ENCODE measurements at places on chromosomes 6 and 20.
A peak's percentile ranks its signal among the peaks of the same experiment; 100 is the strongest.

- DNase-seq: no peak
These were observed 9.9 kb downstream of the GRIK2 start for GRCh38 chr6:101403216-101403945.

- no peak for DNase-seq
These were observed 23.8 kb downstream of the MYB start for GRCh38 chr6:135204951-135205350.

DNA sequence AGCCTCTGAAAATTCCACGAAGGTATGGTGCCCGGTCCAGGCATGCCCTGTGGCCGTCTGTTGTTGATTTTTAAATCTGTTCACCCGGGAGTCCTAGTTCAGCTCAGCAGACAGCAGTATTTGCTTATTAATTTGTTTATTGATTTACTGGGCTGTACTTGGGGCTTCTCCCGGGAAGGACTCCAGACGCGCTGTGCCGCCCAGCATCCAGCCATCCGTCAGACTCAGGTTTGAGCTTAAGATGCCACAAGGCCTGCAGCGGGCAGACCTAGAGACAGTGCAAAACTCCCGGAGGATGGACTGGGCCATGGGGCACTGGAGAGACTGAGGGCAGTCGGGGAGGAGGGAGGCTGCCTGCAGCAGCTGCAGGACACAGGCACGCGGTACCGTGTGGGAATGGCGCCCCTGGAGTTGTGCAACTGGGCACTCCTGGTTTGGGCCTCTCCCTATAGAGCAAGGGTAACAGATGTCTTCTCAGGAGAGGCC, 17.3 kb upstream of the CCDC167 start:
- DNase-seq: no peak

- no peak for DNase-seq
These were observed 37.6 kb upstream of the LYRM2 start for GRCh38 chr6:89675949-89676748.

GRCh38 chr20:32455171-32455900, 97.2 kb downstream of the ASXL1 start:
- no peak for DNase-seq

DNA sequence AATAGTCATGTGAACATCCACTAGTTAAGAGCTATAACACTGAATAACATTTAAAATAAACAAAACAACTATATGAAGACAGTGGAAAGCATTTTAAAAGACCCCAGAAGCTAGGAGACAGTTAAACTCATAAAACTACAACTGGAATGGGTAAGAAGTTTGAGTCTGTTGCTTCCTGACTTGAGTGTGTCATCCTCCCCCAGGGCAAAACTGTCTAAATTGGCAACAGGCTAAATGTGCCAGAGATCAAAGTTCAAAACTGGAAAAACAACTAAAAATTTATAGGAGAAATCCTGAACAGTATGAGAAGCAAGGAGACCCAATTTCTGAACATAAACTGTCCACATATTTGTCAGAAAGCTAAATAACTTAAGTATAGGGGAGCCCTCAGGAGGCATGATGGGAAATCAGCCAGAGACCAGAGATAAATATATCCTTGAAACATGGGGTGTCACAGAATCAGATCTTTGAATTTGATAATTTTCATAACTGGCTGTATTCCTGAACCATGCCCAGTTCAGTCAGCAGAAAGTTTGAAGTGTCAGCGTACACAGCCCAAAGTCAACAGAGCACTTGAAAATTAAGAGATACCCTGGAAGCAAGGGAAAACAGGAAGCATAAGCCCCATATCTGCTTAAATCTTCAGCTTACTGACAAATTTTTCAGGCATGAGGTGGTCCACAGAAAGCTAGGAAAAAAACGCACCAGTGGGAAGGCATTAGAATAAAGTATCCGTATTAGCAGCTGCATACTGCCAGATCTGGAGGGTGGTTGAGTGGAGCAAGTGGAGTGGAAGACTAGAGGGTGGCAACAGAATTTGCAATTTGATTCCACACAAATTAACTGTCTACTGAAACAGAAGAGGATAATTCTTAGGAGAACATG, 516.1 kb upstream of the MAN1A1 start:
- DNase-seq: no peak

GRCh38 chr20:17811628-17811965, 111.8 kb downstream of the BANF2 start:
- no peak for DNase-seq

GRCh38 chr6:64217721-64218620, 582.4 kb downstream of the PHF3 start:
- DNase-seq: no peak

GRCh38 chr6:158662607-158662953, 12.7 kb downstream of the SYTL3 start:
- no peak for DNase-seq

GRCh38 chr6:154261688-154262397, 94.8 kb downstream of the IPCEF1 start:
- no peak for DNase-seq

- no peak for DNase-seq
These were observed 1.3 kb downstream of the SEC63 start for GRCh38 chr6:107956586-107957307.

- DNase-seq: peak; percentile 84
These were observed at the start of gene DUSP22 for GRCh38 chr6:291697-292505. DUSP22 (plus strand) TSS chr6:292487; CDS start chr6:292540, 53 bp downstream.

DNA sequence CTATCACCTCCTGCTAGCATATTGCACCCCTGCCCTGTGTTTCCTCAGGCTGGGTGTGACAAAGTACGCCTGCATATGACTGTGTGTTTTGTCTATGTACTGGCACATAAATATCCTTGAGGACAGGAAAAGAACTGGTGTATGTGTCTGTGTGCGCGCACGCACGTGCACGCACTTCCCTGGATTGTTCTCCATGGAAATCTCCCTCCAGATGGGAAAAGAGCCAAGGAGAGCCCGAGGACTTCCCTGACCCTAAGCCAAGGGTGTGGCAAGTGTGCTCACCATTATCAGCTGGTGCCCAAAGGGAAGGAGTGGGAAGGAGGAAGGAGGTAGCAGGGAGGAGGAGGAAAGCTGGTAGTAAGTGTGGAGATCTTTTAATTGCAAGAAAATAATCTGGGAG, 117.6 kb downstream of the HIVEP2 start:
- DNase-seq: no peak

GRCh38 chr6:30172681-30173080, 9.3 kb downstream of the TRIM15 start:
- no peak for DNase-seq

DNA sequence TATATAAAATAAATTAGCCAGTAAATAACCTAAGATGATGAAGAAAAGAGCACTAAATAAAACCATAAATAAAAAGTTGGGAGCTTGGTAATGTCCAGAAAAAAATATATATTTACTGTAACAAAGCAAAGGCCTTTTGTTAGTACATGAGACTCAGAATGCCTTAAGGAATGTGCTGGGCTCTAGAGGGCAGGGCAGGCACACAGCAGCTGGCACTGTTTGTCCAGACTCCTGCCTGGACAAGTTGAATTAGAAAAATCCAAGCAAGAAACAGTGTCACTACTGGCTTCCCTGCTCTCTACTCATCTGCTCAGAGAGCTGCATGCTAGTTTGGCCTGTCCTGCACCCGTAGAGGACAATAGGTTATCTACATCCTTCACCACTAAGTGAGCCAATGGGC, 8.8 kb downstream of the DEFB129 start:
- no peak for DNase-seq

- DNase-seq: no peak
These were observed 136.3 kb downstream of the PREX1 start for GRCh38 chr20:48691523-48691922.

DNA sequence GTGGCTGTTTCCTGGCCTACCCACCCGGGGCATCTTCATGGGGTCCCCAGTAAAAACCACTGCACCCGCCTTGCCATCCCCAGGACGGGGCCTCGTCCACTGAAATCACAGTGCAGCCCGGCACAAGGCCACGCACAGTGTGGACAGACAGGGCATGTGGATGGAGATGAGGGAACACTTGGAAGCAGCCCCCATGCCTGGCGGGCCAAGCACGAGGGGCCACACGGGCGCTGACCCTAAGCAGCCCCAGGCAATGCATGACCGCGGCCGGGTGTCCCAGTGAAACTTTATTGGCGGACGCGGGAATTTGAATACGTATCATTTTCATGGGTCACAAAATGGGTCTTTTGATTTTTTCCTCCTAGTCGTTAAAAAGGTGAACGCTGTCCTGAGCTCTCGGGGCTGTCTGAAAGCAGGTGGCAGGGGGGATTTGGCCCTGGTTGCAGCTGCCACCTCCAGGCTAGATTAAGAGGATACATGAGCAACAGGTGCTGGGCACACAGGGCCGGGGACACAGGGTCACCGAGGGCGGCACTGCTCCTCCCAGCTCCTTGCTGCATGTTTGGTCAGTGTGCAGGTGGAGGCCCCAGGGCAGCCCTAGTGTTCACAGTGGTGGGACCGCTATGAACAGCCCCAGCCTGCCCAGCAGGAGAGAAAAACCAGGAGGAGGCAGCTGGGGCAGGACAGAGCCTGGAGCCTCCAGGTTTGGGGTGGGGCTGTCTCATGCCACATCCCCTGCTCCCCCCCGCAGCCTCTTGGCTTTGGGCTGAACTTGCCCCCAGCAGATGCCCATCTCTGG, 74.9 kb upstream of the SLCO4A1 start:
- DNase-seq: no peak

GRCh38 chr6:167049275-167049674, 50.1 kb downstream of the CEP43 start:
- no peak for DNase-seq

GRCh38 chr6:168284187-168284586, 35.4 kb downstream of the DACT2 start:
- no peak for DNase-seq

DNA sequence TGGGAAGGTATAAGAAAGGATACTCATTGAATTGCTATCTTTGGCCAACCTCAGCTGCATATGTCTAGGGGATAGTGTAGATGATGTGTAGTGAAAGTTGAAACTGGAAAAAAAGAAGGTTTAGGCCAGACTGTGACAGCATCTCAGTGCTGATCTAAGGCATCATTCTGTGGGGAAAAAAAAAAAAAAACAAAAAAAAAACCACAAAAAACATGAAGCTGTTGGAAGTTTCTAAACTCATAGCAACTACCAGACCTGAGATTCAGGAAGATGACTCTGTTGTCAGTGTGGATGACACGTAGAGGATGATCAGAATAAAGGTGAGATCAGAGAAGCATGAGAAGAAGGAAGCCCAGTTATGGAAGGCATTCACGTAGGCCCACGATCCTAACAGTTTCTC, 100.8 kb upstream of the CNKSR3 start:
- no peak for DNase-seq

- DNase-seq: peak; percentile 69
These were observed at the start of gene ZBP1 for GRCh38 chr20:57620274-57620990. ZBP1 (minus strand) TSS chr20:57620426; CDS start chr20:57620295, 131 bp downstream.

DNA sequence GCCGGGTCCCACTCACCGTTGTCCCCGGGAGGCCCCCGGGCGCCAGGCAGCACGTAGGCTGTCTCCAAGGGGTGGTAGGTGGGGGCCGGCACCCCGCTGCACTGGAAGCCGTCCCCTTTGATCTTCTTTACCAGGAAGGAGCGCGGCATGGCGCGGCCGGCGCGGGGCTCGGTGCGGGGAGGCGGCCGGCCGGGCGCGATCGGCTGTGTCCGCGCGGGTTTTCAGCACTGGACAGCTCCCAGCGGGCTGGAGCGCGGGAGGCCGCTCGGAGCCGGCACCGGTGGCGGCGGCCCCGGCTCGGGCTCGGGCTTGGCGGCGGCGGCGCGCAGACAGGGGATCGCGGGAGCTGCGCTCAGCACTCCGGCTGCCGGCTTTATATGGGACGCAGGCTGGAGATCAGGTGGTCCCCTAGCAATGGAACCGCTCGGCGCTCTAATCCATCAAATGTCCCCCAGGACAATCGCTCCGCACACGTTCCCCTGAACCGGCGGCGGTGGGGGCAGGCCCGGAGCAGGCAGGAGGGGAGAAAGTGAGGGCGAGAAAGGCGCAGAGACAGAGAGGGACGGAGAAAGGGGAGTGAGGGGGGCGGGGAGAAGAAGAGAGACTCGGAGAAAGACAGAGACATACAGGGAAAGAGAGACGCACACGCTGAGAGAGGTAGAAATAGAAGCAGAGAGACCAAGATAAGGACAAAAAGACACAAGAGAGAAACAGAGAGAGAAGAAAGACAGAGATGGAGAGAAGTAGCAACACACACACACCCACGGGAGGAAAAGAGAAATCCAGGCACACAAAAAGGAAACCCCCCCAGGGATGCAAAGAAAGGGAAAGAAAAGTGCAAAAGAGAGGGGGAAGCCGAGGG, at the start of gene SCRT2:
TSS of gene SCRT2 (minus strand) at position 350 of the 862 bp plus-strand sequence. CDS start at position 149, 201 bp downstream.
- DNase-seq: peak; percentile 68

DNA sequence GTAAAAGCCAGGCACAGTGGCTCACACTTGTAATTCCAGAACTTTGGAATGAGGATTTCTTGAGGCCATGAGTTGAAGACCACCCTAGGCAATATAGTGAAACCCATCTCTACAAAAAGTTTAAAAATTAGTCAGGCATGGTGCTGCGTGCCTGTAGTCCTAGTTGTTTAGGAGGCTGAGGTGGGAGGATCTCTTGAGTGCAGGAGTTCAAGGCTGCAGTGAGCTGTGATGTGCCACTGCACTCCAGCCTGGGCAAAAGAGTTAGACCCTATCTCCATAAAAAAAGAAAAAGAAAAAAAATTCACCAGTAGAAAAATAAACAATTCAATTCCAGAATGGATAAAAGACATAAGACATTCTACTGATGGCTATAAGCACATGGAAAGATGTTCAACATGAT, 104.9 kb upstream of the LGSN start:
- DNase-seq: no peak

GRCh38 chr6:117955684-117956256, 48.7 kb downstream of the SLC35F1 start:
- no peak for DNase-seq

- DNase-seq: no peak
These were observed 26.4 kb downstream of the LYRM2 start for GRCh38 chr6:89612121-89612520.

DNA sequence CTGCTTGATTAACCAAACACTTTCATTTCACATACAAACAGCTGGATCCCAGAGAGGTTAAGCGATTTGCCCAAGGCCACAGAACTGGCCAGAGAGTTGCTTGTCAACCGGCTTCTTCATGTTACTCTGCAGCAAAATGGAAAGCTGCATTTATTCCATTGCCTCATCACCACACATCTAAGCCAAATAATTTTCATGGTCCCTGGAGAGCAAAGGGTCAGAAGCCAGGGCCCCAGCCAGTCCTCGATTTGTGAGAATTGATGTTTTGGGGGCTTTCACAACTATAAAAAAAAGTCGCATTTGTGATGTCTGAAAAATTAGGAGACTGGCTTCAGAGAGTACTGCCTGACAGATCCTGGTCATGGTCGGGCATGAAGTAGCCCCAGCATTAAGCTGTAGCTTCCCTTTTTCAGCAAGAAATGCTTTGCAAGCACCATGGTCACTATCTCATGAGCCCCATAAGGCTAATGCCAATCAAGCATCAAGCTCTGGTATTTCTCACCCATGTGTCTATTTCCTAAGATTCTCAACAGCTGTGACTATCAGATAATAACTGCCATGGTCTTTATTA, 95.8 kb downstream of the BANF2 start:
- no peak for DNase-seq

- no peak for DNase-seq
These were observed 158.1 kb downstream of the QKI start for GRCh38 chr6:163572612-163573011.

GRCh38 chr6:5164092-5164491, 79.0 kb downstream of the PPP1R3G start:
- DNase-seq: no peak

- no peak for DNase-seq
These were observed 150.8 kb downstream of the NRN1 start for GRCh38 chr6:5855787-5856470.

Data from CD4-positive, alpha-beta T cell treated with Interleukin-6 for 4 hours (primary cell).